Stimulated activated CD8-positive, alpha-beta memory T cell treated with anti-CD3 and anti-CD28 coated beads, Interleukin-7, amount 100 ng/mL, for 24 hours (primary cell): ENCODE measurements at places on chromosomes 3 and 15.

- no peak for DNase-seq
Measured at GRCh38 chr3:171193693-171194092, 167.2 kb upstream of the SLC2A2 start.

DNA sequence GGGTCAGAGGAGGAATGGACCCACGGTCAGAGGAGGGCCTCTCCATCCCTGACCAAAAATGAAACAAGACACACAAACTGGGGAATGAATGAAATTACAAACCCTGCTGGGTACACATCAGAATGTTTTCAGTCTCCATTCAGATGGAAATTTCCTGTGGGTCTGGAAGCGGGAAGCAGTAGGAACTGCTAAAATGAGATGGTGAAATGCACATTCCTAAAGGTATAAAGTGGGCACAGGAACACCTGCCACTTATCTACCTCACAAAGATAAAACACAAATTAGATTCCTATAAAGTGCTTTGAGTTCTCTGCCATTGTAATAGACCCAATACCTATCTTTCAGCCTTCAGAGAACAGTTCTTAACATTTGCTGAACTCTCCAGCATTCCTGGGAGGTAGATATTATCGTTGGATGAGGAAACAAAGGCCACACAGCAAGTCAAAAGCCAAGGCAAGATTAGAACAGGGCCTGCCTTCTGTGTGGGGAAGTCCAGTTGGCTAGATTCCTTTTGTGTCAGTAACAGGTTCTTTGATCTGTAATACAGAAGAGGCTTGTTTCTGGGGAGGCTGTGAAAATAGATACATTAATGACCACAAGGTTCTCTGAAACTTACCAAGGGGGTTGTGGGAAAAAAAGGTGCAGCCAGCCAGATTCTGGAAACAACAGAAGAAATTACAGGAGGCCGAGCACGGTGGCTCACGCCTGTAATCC lies 98.4 kb downstream of the IGF2BP2 start:
- DNase-seq: no peak

DNA sequence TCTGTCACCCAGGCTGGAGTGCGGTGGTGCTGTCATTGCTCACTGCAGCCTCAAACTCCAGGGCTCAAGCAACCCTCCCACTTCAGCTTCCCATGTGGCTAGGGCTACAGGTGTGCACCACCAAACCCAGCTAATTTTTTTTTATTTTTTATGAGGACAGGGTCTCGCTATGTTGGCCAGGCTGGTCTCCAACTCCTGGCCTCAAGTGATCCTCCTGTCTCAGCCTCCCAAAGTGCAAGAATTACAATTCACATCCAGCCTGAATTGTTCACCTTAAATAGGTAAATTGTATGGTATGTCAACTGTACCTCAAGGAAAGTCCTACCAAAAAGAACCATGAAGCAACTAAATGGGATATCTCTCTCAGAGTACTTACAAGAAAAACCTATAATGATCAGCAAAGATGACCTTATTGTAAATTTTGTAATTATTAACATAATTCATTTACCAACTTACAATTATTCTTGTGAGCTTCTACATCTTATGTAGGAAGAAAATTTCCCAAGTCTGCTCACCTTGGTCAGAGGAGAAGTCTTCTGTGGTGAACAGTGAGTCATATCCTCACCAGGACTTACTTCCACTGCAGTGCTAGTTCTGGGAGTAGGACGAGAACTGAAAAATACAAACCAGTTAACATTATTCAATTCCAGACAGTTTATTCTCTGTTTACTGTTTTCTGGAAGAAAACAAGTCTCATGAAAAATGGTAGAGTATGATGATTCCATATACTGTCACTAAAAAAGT lies 54.4 kb downstream of the ULK4 start:
- no peak for DNase-seq

DNA sequence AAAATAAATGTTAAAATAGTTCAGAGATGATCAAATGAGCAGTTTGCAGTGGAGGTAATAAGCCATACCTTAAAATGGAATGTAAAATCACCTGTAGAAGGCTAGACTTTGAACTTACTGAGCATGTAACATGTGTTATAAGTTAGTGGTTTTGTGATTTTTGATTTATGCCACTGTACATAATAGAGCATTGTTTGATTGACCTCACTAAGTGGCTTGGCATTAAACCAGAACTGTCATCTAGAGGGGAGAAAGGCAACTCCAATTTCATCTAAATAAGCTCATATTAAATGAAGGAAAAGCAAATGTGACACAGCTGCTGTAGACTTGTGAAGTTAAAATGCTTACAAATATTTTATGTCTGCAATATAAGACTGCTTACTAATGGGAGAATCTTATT lies 387.9 kb downstream of the ZIC1 start:
- no peak for DNase-seq

GRCh38 chr3:24943961-24944360 lies 449.3 kb upstream of the THRB start:
- DNase-seq: no peak

DNA sequence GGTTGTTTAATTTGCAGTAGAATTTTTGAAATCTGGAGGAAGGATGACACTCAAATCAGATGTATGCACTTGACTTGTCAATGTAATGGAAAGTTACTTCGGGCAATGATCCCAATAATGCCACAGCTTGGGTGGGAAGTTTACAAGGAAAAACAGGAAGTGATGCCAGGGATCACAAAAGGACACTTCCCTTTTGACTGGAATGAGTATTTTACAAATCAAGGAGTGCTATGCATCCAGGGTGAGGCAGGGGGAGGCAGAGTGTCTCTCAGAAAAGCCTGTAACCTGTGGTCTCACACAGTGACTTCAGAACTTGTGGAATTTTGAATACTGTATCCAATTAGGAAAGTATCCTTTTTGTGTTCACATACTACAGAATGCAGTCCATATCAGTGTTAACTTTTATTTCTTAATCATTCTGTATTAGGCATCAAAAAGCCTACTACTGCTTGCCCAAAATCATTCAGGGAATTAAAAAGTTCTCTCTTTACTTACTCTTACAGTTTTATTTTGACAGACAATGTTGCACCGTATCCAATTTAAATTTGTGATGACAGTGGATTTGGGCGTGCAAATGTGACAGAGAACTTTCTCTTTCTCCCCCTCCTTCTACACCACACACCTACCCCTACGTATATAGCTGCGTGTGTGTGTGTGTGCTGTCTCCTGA lies 445.1 kb downstream of the MECOM start:
- no peak for DNase-seq

DNA sequence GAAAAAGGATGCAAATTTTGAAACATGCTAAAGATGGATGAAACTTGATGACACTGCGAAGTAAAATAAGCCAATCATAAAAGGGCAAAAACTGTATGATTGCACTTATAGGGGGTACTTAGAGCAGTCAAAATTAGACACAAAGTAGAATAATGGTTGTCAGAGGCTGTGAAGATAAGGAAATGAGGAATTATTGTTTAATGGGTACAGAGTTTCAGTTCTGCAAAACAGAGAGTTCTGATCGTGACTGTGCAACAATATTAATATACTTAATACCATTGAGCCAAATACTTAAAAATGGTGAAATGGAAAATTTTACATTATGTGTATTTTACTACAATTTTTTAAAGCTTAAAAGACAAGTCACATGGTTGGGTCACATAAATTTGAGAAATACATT lies 35.1 kb downstream of the UBE3A start:
- DNase-seq: no peak
